Kasumi-1 (cell line): ENCODE measurements at places on chromosomes 5 and 9.

DNA sequence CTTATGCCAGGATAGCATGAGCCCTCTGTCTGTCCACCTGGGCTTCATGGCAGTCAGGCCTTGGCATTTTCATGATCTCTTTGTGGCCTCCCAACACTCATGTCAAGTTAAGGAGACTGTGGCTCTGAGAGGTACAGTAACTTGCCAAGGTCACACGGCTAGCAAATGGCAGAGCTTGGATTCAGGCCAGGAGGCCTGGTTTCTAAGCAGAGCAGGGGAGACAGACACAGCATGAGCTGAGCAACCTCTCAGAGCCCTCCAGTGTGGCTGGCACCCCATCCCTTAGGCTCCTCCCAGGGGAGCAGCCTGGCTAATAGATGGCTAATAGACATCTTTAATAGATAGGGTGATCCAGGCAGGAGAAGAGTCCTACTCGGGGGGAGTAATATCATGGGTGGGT is 4.1 kb downstream of the SYNPO start:
- no peak for DNase-seq

DNA sequence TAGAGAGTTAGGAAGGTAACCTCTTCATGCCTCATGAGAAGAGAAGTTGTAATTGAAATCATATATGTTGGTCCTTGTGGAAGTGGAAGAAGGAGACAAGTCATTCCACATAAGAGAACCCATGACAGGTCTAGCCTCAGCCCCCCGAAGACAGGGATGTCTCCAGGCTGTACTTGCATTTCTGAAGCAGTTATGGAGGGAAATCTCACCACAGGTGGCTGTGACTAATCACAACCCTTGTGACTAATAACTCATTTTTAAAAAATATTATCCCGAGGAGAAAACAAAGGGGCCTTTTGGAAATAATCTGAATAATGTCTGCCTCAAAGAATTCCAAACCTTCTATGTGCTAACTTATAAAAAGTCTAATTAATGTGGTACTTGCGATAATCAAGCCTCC is 262.1 kb upstream of the RPS23 start:
- no peak for DNase-seq

GRCh38 chr5:1465117-1465516 is 19.9 kb upstream of the SLC6A3 start:
- DNase-seq = no peak

DNA sequence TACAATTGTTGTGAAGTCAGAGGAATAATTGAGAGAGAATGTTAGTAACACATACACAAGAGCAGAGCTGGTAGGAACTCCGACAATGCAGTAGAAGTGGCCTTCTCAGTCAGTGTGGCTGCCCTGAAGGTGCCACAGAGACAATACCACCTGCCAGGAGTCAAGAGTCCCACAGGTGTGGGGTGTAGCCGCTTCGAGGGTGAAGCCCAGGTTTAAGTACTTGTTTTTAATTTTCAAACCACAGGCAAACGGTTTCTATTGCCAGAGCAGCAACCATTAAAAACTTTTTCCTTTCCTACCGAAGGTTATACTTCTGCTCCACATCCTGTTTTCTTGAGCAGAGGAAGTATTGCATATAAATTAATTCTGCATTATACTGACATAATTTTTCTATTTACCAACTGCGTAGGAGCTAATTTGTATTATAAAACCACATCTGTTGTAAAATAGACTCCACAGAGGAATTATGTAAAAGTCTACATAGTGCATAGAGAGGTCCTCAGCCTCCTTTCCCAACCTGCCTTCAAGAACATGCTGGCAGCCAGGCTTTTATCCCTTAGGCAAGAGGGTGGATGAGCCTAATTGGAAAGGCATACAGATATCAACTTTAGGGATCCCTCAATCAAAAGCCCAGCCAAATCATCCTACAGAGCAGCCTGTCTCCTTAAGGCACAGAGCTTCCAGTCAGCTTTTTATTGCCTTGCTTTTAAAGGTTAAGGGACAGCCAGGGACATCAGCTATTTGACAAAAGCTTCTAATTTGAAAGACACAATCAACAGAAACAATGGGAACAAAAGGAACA is 12.9 kb upstream of the ACTBL2 start:
- DNase-seq = peak; percentile 6

GRCh38 chr5:141437221-141437620 is 6.9 kb downstream of the PCDHGA12 start:
- DNase-seq = no peak
